ENCODE measurements at places on chromosomes 4 and X.

- peak; percentile 48 for DNase-seq
These were observed 154.4 kb downstream of the SHROOM3 start for GRCh38 chr4:76589402-76589801.

DNA sequence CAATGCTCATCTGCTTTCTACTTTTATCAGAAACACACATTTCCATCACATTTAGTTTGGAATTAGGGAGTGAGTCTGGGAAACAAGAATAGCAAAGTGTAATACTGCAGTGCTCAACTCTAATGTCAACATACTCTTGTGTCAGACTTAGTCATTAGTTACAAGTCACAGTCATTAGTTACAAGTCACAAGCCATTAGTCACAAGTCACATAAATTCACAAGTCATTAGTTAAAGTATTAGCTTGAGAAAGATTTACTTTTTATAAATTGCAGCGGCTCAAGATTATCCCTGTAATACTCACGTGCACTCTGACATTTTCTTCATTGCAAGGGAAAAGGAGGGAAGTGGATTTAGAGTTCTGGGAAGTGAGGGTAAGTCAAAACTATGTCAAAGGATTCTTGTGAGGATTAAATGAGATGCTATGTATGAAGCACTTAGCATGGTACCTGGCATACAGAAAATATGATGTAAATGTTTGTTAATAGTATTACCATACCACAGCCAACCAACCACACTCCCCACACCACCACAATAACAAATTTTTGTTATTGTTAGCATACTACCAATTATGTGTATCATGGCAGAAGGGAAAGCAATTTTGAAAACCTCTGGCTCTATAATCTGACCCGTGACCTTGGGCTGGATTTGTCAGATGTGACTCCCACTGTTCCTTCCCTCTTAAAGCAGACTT, 116.6 kb downstream of the ARHGAP24 start:
- no peak for DNase-seq

GRCh38 chrX:123976706-123977316, 15.3 kb downstream of the STAG2 start:
- DNase-seq: no peak

- no peak for DNase-seq
These were observed 42.0 kb upstream of the PJA1 start for GRCh38 chrX:69207216-69207615.

GRCh38 chrX:471281-471680, 84.6 kb upstream of the PPP2R3B start:
- DNase-seq: no peak

GRCh38 chr4:36310216-36310615, 28.8 kb downstream of the DTHD1 start:
- no peak for DNase-seq

GRCh38 chrX:15151267-15152186, 118.4 kb downstream of the ASB9 start:
- DNase-seq: no peak

GRCh38 chr4:8588196-8588470, 4.4 kb upstream of the CPZ start:
- DNase-seq: no peak

DNA sequence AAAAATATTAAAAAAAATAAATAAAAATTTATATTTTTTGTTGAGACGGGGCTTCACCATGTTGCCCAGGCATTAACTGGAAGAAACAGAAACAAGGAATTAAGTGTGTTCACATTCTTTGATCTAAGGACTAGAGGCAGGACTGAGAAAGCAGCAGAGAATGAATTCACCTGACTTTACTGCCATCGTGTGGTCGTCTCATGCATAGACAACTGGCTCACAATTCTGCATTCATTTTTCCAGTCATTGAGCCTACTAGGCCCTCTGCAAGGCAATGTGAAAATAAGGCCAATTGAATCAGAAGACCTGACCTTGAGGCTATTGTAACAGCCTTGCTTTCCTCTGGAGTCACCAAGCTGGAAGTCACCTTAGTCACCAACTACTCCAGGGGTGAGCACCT, 37.4 kb downstream of the LHFPL1 start:
- peak; percentile 12 for DNase-seq

DNA sequence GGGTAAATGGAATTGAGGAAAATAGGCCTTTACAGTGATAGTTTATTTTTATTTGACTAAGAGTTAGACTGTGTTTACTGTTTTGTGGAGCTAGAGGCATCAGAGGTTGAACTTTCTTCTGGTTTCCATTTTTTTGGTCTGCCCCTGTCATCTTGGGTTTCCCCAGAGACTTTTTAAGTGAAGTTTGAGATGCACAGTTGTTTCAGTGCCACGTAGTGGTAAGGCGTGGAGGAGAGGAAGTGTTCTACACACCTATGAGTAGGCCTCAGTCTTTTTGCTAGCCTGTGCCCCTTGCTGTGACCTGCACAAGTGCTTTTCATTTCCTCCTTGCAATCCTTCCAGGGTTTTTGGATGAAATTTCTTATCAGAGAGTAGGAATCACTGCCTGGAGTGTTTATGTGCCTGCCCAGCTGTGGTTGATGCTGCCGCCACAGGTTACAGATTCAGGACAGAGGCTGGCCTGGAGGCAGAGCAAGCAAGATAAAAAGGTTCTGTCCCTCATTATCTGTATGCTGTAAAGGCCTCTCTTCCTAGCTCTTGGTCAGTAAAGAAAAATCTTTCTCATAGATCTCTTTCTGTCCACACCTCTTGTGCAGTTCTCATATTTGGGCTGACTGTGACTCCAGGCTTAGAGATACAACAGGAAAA, 12.5 kb upstream of the HSFX4 start:
- no peak for DNase-seq

- DNase-seq: no peak
These were observed 167.0 kb downstream of the AASDH start for GRCh38 chr4:56220261-56220660.

- DNase-seq: no peak
These were observed 1.9 kb upstream of the STOX2 start for GRCh38 chr4:183903021-183903760.

GRCh38 chr4:15935504-15936402, 2.8 kb downstream of the FGFBP1 start:
- DNase-seq: no peak

GRCh38 chr4:117093571-117093970, 8.2 kb upstream of the TRAM1L1 start:
- no peak for DNase-seq

GRCh38 chr4:107629318-107629717, 90.7 kb downstream of the PAPSS1 start:
- no peak for DNase-seq

DNA sequence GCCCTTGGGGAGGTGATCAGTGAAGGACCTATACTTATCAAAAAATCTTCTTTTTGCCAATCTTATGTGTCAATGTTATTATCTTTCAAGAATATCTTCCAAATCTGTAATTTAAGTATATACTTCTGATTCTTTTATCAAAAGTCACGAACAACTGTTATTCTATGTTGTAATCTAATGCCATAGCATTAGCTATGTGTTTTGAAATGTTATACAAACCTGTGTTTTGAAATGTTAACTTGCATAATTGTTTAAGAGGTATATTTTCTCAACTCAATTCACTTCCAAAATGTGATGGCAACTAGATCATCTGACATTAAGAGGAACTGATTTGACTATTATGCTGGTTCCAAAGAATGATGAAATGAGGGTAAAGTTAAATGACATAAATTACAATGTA, 113.5 kb downstream of the NDST4 start:
- no peak for DNase-seq

DNA sequence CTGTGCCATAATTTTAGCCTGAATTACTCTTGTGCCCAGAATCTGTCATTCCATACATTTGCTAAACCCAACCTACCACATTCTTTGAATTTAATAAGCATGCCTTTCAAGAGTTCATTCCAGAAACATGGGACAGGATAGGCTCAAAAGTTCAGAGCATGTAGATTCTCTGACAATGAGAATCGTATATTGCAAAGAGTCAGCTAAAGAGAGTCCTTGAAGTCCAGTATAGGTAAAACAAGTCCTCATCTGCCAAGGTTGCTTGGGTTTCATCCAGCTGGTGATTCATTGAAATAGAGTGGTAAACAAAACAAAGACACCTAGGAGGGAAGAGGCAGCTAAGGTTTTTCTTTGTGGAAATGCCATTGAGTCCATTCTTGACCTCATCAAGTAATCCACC, 249.3 kb upstream of the DIPK2B start:
- DNase-seq: no peak

GRCh38 chr4:121738780-121739535, 26.0 kb downstream of the SMIM43 start:
- DNase-seq: no peak

GRCh38 chr4:77745792-77746191, 73.4 kb downstream of the CNOT6L start:
- DNase-seq: no peak

DNA sequence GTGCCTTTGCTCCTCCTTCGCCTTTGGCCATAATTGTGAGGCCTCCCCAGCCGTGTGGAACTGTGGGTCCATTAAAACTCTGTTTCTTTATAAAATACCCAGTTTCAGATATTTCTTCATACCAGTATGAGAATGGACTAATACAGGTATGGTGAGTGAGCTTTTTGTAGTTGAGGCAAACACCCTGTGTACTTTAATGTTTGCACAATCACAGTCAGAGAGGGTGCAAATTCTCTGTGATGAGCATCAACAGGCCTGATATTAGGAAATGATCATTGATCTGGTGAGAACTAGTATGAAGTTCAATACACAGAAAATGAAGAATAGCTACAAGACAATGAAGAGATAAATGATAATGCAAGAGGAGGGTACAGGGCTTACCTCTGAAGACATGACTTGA, 744.6 kb downstream of the RPA4 start:
- no peak for DNase-seq

DNA sequence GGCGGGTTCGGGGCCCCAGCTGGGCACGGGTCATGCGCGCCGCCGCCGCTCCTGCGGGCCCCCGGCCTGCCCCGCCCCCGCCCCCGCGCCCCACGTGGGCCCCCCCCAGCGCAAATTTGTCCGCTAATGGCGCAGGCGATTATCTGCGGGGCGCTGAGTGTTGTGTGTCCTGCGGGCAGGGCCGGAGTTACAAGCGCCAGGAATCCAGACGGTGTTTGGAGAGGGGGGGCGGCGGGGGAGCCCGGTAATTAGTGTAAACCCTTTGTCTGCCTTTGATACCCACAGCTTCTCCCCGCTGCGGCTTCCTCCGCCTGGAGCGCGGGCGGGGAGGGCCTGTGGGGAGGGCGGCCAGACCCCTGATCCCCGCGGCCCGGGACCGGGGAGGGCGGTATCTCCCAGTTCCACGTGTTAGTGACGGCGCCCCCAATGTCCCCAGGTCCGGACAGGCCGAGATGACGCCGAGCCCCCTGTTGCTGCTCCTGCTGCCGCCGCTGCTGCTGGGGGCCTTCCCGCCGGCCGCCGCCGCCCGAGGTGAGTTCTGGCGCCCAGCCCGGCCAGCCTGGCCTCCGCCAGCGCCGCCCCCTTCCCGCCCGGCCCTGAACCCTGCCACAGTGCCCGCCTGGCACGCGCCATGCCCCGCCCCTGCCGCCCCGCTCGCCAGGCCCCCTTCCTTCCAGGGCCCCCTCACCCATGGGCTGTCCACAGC, 761 bp downstream of the FGFRL1 start:
- DNase-seq: peak; percentile 63

DNA sequence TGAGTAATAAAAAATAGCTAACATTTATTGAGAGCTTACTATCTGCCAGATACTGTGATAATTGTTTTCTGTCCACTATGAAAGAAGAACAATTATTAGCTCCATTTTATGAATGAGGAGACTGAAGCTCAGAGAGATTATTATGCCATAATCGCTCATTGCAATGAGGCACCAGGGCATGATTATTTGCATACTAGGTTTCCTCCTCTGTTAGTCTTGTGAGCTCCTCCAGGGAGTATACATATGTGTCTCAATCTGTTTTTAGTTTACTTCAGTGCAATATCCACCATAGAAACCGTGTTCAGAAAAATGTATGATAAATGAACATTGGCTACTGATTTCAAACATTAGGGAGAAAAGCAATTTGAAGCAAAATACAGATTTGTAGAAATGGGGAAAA, 139.4 kb upstream of the OTUD4 start:
- DNase-seq: no peak

- no peak for DNase-seq
These were observed 473.8 kb downstream of the IL15 start for GRCh38 chr4:142110136-142110535.

- no peak for DNase-seq
These were observed 765 bp downstream of the CFAP97 start for GRCh38 chr4:185202984-185203485.

- no peak for DNase-seq
These were observed 14.9 kb downstream of the ARHGAP36 start for GRCh38 chrX:131072871-131073571.

DNA sequence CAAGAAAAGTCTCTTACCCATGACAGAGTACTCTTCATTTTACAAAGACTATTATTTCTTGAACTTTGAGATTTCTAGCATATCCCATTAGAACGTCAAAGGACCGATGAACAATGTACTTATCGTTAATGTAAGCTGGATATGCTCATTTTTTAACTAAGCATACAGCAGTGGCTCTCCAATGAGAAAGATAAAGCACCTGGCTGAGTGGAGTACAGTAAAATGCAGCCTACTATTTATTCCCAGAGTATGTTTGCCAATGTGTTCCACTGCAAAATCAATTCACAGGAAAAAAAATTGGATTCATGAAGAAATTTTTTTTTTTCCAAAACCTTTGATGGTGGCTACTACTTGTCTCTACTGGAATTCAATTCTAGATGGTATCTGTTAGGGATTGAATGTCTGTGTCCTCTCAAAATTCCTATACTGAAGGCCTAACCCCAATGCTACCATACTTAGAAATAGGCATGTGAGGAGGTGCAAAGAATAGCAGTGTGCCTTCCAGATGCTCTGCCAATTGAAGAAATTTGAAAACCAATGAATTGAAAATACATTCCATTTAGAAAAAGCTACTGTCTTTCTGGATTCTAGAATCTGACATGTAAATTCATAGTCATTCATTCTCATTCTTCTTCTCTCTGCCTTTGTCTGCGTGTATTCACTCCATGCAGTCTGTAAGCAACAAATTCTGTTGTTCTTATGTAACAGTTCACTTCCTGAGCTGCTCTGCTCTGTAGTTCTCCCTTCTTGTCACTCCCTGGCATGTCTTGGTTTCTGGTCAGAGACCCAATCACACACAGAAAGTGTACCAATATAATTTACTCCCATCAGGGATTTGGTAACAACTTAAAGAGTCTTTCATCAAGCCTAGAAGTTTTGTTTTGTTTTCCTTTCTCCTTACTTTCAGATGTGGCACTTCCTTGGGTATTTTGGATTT, 61.4 kb downstream of the PAPSS1 start:
- DNase-seq: no peak

DNA sequence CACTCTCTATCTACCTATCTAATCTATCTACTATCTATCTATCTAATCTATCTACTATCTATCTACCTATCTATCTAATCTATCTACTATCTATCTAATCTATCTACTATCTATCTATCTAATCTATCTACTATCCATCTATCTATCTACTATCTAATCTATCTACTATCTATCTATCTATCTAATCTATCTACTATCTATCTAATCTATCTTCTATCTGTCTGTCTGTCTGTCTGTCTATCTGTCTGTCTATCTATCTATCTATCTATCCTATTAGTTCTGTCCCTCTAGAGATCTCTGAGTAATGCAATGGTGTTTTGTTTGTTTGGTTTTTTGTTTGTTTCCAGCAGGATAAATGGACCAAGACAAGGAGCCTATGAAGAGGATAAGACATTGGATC, 9.4 kb upstream of the ASMTL start:
- DNase-seq: no peak

GRCh38 chrX:8741981-8742380, 10.0 kb upstream of the ANOS1 start:
- DNase-seq: no peak

GRCh38 chr4:52961666-52962412, 99.7 kb downstream of the RASL11B start:
- no peak for DNase-seq

- no peak for DNase-seq
These were observed 181.2 kb downstream of the COX18 start for GRCh38 chr4:72888331-72888730.

All from urothelium cell line (cell line).